ENCODE measurements at places on chromosomes 7 and 10. TPM values are rescaled to one million over a fixed set of nuclear protein-coding genes. Genes with fewer than 3 reads are reported as not detected.

CACNB2 gene
- 1.1 TPM for total RNA-seq

PNLIP gene
- total RNA-seq = 2.4 TPM

FGL2 gene
- total RNA-seq = 1.7 TPM

ARHGEF35 gene
- total RNA-seq = 9.7 TPM

SLC16A12 gene
- not detected for total RNA-seq

TAS2R39 gene
- total RNA-seq = not detected

LIPM gene
- total RNA-seq = not detected

ITGB8 gene
- 3.2 TPM for total RNA-seq

LRIT1 gene
- total RNA-seq = not detected

GCK gene
- not detected for total RNA-seq

PRKCQ gene
- 0.97 TPM for total RNA-seq

CHST3 gene
- total RNA-seq = 0.13 TPM

HOXA7 gene
- not detected for total RNA-seq

RBP3 gene
- not detected for total RNA-seq

APBB1IP gene
- total RNA-seq = 67.0 TPM

ACSM6 gene
- total RNA-seq = not detected

CTTNBP2 gene
- not detected for total RNA-seq

MMP21 gene
- not detected for total RNA-seq

CTNNA3 gene
- 0.13 TPM for total RNA-seq

ZNF438 gene
- 1.8 TPM for total RNA-seq

DNAJC12 gene
- total RNA-seq = 2.1 TPM

FBXL13 gene
- 0.16 TPM for total RNA-seq

CPA5 gene
- 0.29 TPM for total RNA-seq

TMEM229A gene
- total RNA-seq = not detected

HOXA3 gene
- total RNA-seq = 0.08 TPM

GJD4 gene
- not detected for total RNA-seq

MMD2 gene
- total RNA-seq = not detected

AKR1C1 gene
- 0.64 TPM for total RNA-seq

VPS37D gene
- 0.21 TPM for total RNA-seq

OR2AE1 gene
- total RNA-seq = not detected

LIPJ gene
- total RNA-seq = 0.11 TPM

SPDYE9 gene
- not detected for total RNA-seq

SH2D4B gene
- 0.19 TPM for total RNA-seq

NUTM2A gene
- total RNA-seq = 0.38 TPM

ARMC3 gene
- total RNA-seq = not detected

MCM10 gene
- 30.7 TPM for total RNA-seq

HOGA1 gene
- total RNA-seq = not detected

COBL gene
- 0.21 TPM for total RNA-seq

PDLIM1 gene
- total RNA-seq = 527 TPM

TFEC gene
- total RNA-seq = 4.2 TPM

ABCA13 gene
- 0.03 TPM for total RNA-seq

RBM28 gene
- 47.0 TPM for total RNA-seq

ZNF117 gene
- total RNA-seq = 7.5 TPM

ACHE gene
- 5.1 TPM for total RNA-seq

SPDYE5 gene
- total RNA-seq = not detected

WEE2 gene
- not detected for total RNA-seq

CCDC3 gene
- total RNA-seq = 0.08 TPM

KEL gene
- 1.7 TPM for total RNA-seq
